Activated naive CD8-positive, alpha-beta T cell treated with anti-CD3 and anti-CD28 coated beads for 36 hours (primary cell): ENCODE measurements at places on chromosomes 2 and 18. TPM values are rescaled to one million over a fixed set of nuclear protein-coding genes. Genes with fewer than 3 reads are reported as not detected.

- H3K27me3 ChIP-seq, result no peaks in the 10 kb centered on the region
- H3K4me3 ChIP-seq, result no peak overlapping the region
- H3K27ac ChIP-seq, result no peak overlapping the region
- no peaks in the 10 kb centered on the region for H3K36me3 ChIP-seq
Observed at GRCh38 chr18:79631096-79631507, 48.5 kb upstream of the CTDP1 start.

GRCh38 chr2:40103163-40103562, 324.1 kb upstream of the THUMPD2 start:
- H3K27me3 ChIP-seq, result peaks cover 5% of the 10 kb centered on the region
- H3K36me3 ChIP-seq, result no peaks in the 10 kb centered on the region

DNA sequence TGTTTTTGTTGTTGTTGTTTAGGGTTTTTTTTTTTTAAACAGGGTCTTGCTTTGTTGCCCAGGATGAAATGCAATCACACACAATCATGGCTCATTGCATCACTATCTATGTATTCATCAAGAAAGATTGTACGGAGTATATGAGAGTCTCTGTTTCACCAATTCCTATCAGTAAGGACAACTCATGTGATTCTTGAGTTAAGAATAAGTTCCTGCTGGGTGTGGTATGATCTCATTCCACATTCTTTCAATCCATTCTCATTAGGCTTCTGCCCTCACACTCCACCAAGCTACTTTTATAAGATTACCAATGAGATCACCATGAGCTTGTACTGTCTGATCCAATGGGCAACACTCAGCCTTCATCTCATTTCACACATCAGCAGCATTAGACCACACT, 9.1 kb upstream of the AP1S3 start:
- H3K4me1 ChIP-seq, result peaks cover 2% of the 10 kb centered on the region
- H3K27ac ChIP-seq, result no peak overlapping the region
- no peaks in the 10 kb centered on the region for H3K27me3 ChIP-seq
- peaks cover 20% of the 10 kb centered on the region for H3K36me3 ChIP-seq
- H3K4me3 ChIP-seq, result no peak overlapping the region

DNA sequence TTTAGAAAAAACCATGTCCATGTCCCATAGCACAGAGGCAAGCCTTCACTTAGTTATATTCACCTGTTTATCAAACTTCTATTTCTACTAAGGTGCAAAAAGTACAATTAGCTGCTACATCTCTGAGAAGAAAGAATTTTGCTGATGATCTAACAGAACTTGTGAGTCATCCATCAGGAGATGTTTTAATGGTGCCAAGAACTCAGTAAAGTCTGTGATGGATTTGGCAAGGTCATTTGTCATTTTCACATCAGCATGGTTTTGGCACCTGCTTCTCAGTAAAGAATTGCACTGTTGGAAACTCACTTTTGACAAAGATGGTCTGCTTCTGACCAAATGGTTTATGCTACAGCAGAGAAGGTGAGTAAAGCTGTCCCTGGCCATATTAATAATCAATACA, 195.7 kb upstream of the TMEFF2 start:
- H3K27me3 ChIP-seq, result no peaks in the 10 kb centered on the region
- H3K4me3 ChIP-seq, result no peak overlapping the region
- H3K36me3 ChIP-seq, result no peaks in the 10 kb centered on the region
- no peak overlapping the region for H3K27ac ChIP-seq
- no peak for DNase-seq

DNA sequence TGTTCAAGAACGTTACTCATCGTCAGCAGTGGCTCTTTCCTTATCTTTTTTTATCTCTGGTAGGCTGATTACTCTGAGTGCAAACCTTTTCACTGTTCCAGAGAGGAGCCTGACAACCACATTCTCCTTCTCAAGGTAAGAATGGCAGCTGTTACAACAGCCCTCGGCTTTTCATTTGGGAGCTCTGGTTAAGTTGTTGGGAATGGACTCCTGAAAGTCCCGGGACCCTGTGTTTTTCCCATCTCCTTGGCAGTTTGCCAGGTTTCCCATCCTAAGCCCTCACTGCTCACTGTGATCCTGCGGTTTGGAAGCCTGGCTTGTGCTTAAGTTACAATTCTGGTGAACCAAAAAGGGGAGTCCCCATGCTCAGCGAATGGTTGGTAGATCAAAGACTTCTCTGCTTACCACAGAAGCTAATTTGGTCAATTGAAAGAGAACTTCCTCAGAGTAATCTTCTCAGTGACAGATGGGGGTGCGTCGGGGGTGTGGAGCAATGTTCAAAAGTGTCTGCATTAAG, 122.3 kb downstream of the LYPD6B start:
- H3K27ac ChIP-seq, result no peak overlapping the region
- DNase-seq, result peak; percentile 46
- H3K4me3 ChIP-seq, result no peak overlapping the region
- H3K4me1 ChIP-seq, result peaks cover 18% of the 10 kb centered on the region

DNA sequence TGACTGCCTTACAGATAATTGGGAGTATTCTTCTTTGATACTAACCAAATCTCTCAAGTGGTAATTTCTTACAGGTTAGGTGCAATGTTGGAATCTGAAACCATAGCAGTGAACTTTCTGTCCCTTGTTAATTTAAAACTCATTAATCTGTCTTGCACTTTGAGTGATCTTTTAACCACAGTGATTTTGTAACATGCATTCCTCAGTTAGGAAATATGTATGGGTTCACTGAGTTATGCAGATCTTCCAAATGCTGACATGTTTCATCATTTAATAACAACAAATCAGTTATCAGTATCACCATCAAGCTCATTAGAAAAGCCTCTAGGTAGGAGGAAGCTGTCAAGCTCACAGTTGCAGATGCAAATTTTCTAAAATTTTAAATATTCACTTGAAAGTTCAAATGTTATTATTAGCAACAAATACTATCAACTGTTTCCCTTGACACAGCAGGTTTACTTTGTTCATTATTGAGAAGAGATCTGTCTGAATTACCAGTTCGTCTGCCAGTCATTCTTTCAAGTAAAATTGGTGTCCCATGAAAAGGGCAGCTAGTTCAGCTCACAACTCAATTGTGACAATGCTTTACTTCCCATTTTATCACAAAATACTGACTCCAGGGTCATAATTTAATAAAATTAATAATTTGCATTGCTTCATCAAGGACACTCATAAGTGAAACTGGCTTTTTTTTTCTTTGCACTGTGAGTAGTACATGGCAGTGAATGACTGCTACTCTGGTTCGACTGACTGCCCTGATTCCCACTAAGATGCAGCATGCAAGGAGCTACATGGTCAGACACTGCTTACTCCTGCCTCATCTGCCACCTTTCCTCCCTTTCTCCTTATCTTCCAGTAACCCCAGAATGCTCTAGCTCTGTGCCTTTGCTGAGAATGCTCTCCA, 31.6 kb downstream of the SUCLG1 start:
- H3K27me3 ChIP-seq, result no peaks in the 10 kb centered on the region
- peaks cover 2% of the 10 kb centered on the region for H3K4me1 ChIP-seq
- peak overlapping the region; percentile 13 for H3K27ac ChIP-seq
- DNase-seq, result no peak
- no peak overlapping the region for H3K4me3 ChIP-seq

DNA sequence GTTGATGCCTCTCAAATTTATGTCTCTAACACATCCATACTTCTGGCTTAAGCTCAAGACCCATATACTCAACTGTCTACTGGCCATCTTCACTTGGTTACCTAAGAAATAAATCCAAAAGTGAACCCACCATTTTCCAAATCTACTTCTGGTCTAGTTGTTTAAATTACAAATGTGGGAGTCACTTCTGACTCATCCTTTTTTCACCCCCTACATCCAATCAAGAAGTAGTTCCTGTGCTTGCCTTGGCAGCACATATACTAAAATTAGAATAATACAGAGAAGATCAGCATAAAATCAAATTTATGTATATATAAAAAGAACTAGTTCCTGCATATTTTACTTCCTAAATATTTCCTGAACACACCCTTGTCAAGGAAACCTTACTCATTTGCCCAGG, 53.6 kb downstream of the STRN start:
- no peak overlapping the region for H3K4me3 ChIP-seq
- DNase-seq, result no peak
- no peaks in the 10 kb centered on the region for H3K27me3 ChIP-seq
- peaks cover 2% of the 10 kb centered on the region for H3K36me3 ChIP-seq
- H3K27ac ChIP-seq, result no peak overlapping the region
- H3K4me1 ChIP-seq, result peaks cover 4% of the 10 kb centered on the region

The MYCN gene
- total RNA-seq, result 0.16 TPM

DNA sequence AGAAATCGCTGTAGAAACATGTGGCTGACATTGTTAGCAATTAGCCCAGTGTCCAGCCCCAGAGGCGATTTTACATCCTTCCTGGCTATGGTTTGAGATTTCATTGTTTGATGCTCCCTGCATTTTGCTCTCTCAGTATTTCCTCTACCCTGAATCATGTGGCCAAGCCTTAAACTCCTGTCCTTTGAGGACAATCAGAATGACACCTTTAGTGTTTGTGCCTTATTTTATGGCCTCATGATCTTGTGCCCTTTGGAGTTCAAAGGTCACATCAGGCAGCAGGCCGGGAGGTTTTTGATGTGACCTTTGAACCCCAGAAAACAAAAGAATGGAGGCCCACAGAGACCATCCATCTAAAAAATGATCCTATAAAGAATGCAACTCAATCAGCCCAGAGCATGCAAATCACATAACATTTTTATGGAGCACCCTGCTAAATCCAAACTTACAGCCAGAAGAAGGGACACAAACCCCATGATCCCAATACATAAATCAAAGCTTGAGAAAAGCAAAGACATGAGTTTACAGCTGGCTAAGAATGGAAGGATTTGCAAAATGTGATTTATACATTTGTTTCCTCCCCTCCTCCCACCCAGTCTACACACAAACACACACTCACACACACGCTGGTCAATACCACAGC, 52.5 kb downstream of the FECH start:
- H3K27ac ChIP-seq, result no peak overlapping the region
- H3K27me3 ChIP-seq, result peaks cover 3% of the 10 kb centered on the region
- H3K4me1 ChIP-seq, result no peaks in the 10 kb centered on the region
- no peak overlapping the region for H3K4me3 ChIP-seq

- no peak for DNase-seq
- no peaks in the 10 kb centered on the region for H3K36me3 ChIP-seq
- H3K4me1 ChIP-seq, result peaks cover 9% of the 10 kb centered on the region
- H3K27me3 ChIP-seq, result peaks cover 28% of the 10 kb centered on the region
Observed at GRCh38 chr2:159614534-159615366, 1.6 kb downstream of the BAZ2B start.

The EFEMP1 gene
- not detected for total RNA-seq

- H3K4me1 ChIP-seq, result peaks cover 5% of the 10 kb centered on the region
- DNase-seq, result no peak
- no peak overlapping the region for H3K27ac ChIP-seq
- no peaks in the 10 kb centered on the region for H3K27me3 ChIP-seq
- H3K36me3 ChIP-seq, result peaks cover 29% of the 10 kb centered on the region
Observed at GRCh38 chr18:45951016-45951714, 16.0 kb downstream of the EPG5 start.

The MYO7B gene
- 0.88 TPM for total RNA-seq

The PSMA8 gene
- total RNA-seq, result 3.6 TPM

DNA sequence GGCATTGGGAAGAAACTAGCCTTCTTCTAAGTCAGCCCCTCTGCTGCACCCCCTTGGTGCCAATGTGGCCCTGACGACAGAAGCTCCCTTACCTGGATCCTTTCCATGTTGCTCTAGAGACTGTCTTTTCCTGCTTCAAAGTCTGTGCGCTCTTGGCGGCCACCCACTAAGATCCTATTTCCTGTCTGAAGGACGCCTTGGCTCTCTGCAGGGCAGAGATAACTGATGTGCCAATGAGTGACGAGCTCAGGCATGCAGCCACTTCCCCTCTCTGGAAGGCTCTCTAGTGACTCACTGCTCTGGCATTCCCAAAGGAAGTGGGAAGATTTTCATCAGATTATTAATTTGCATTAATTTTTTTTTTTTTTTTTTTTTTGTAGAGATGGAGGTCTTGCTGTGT, 273.5 kb downstream of the CDH20 start:
- H3K27me3 ChIP-seq, result peaks cover 46% of the 10 kb centered on the region
- no peaks in the 10 kb centered on the region for H3K36me3 ChIP-seq
- H3K4me3 ChIP-seq, result no peak overlapping the region
- no peaks in the 10 kb centered on the region for H3K4me1 ChIP-seq

GRCh38 chr2:144162652-144163051, 357.3 kb downstream of the ZEB2 start:
- no peak overlapping the region for H3K27ac ChIP-seq
- peaks cover 13% of the 10 kb centered on the region for H3K4me1 ChIP-seq
- no peaks in the 10 kb centered on the region for H3K27me3 ChIP-seq
- H3K4me3 ChIP-seq, result no peak overlapping the region

- H3K36me3 ChIP-seq, result no peaks in the 10 kb centered on the region
- no peak overlapping the region for H3K27ac ChIP-seq
- no peak for DNase-seq
- H3K4me1 ChIP-seq, result peaks cover 3% of the 10 kb centered on the region
Observed at GRCh38 chr2:176427549-176427948, 158.3 kb downstream of the MTX2 start.

GRCh38 chr2:74919827-74920226, 38.6 kb upstream of the POLE4 start:
- H3K36me3 ChIP-seq, result no peaks in the 10 kb centered on the region
- DNase-seq, result peak; percentile 78
- peaks cover 18% of the 10 kb centered on the region for H3K27me3 ChIP-seq
- H3K4me3 ChIP-seq, result peak overlapping the region; percentile 45

- no peak overlapping the region for H3K27ac ChIP-seq
- H3K27me3 ChIP-seq, result peaks cover 3% of the 10 kb centered on the region
- H3K36me3 ChIP-seq, result no peaks in the 10 kb centered on the region
- H3K4me1 ChIP-seq, result no peaks in the 10 kb centered on the region
- no peak for DNase-seq
- no peak overlapping the region for H3K4me3 ChIP-seq
Observed at GRCh38 chr18:6646801-6647200, 82.7 kb upstream of the ARHGAP28 start.

The CNOT11 gene
- total RNA-seq, result 60.7 TPM

DNA sequence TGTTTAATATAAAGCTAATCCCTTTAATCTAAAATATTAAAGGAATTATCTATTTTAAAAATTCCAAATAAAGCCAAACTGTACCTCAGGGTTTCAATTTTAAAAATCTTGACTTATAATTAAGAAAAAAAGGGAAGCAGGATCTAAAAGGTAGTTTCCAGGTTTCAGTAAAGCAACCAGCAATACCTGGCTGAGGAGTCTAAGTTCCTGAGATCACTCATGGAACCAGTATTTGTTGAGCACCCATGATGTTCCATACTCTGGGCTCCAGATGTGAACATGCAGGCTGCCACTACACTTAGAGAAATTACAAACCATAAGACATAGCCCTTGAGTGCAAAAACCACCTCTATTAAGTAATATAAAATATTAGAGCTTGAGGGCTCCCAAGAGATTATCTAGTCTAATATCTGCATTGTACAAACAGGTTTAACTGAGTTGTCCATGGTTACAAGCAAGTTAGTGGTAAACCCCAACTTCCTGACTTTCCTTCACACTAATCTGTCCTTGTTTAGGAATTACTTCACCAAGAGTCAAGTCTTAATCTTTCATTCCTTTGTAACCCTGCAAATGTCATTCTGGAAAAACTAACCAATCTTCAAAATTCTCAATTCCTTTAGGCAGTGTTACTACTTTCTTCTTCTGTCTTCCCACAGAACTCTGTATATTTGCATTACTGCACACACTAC, 49.2 kb downstream of the CLASP1 start:
- peaks cover 54% of the 10 kb centered on the region for H3K4me1 ChIP-seq
- H3K27me3 ChIP-seq, result no peaks in the 10 kb centered on the region
- DNase-seq, result no peak
- H3K27ac ChIP-seq, result no peak overlapping the region

The SERPINB12 gene
- not detected for total RNA-seq
